ENCODE measurements at places on chromosomes 3 and 15.
A peak's percentile ranks its signal among the peaks of the same experiment; 100 is the strongest.

GRCh38 chr3:18747383-18747782 is 322.2 kb upstream of the SATB1 start:
- no peak for DNase-seq

GRCh38 chr15:69576035-69576526 is 123.5 kb downstream of the RPLP1 start:
- DNase-seq: peak; percentile 82

- DNase-seq: no peak
Observed at GRCh38 chr3:127662001-127662469, 10.7 kb upstream of the ABTB1 start.

DNA sequence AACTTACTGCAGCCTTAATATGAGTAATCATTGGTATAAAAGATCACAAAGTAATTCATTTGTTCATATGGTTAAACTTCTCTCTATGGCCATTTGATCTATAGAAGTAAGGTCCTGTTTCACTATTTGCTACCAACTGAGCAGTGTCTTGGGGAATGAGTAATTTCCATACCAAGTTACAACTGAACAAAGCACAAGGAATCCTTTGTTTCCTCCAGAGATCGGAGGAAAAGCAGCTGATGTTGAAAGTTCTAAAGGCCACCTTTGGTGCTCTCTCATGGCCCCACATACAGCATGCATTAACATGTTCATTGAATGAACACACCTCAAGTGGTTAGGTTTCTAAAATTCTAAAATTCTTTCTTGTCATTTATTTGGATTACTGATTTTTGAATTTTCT is 7.1 kb upstream of the CNTN3 start:
- DNase-seq: no peak

Measured in activated naive CD4-positive, alpha-beta T cell treated with anti-CD3 and anti-CD28 coated beads for 36 hours (primary cell).